ENCODE measurements at places on chromosomes 2 and 18.

DNA sequence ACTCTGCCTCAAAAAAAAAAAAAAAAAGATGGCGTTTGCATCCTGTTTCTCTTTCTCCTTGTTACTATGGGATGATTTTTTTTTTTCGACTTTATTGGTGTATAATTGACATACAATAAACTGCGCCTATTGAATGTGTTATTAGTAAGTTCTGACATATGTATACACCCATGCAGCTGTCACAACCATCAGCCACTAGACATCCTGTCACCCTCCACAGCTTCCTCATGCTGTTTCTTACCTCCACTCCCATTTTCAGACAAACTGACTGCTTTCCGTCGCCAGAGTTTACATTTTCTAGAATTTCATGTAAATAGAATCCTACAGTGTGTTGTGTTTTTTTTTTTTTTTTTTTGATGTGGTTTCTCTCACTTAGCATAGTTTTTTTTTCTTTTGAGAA is 27.9 kb downstream of the RRM2 start:
- DNase-seq = no peak

DNA sequence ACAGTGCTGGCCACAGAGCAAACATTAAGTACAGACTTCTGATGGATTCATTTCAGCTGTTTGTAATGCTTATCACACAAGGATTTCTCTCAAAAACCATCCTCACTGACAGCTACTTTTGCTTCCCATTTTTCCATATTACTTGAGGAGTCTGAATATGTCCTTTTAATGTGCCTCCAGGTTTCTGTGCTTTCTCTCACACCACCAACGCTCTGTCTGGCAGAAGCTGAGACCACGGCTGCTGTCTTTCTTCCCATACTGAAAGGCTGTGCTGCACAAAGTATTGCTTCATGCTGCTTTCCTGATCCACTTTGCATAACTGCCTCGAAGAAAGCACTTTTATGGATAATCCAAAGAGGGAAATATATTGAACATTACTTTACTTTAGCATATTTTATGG is 312.1 kb upstream of the ZEB2 start:
- no peak for DNase-seq

- DNase-seq = no peak
These were observed 471.5 kb downstream of the PIK3C3 start for GRCh38 chr18:42426496-42427015.

DNA sequence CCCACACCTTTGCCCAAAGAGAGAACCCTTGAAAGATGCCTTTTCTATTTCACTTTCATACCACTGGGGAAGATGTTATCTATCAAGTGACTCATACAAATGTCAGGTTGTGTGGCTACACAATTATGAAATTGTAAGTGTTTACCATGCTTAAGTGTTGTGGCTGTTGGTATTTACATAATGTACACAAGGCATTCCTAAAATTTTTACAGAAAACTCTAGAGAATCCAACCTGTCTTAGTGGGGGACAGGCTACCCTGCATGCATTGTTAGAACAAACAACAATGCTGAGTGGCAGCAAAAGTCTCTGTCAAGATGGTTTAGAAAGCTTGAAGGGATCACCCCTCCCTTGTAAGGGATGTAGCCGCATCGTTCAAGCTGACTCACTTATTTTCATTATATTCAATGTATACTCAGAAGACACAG is 5.5 kb upstream of the MGAT4A start:
- no peak for DNase-seq

- DNase-seq = no peak
These were observed 2.5 kb downstream of the SPEG start for GRCh38 chr2:219437141-219437540.

All from hepatic stellate cell (primary cell).